ENCODE measurements at places on chromosomes 4 and X. TPM values are rescaled to one million over a fixed set of nuclear protein-coding genes. Genes with fewer than 3 reads are reported as not detected.

DNA sequence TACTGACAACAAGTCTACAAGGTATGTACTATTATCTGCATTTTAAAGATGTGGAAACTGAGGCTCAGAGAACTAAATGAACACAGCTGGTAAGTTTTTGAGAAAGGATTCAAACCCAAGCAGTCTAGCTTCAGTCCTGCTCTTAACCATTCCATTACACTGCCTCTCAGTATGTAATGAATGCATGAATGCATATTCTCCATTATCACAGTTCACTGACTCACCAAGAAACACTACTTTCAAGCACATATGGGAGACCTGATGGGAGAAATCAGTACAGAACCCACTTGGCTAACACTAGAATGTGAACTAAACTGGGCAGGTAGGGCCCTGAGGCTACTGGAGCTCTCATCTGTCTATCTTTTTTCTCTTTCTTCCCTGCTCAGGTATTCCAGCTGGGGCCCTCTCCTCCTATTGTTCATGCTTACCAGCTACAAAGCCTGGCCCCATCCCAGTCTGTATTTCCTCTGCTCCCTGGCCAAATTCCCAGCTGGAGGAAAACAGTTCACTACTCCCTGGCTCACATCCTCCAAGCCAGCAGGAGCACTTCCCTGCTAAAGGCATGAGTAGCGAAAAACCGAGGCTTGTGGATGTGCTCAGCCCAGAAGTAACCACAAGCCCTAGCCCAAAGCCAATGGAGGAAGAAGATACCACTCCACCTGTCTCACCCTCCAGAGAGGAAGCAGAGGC is 178.2 kb upstream of the ARHGEF9 start:
- DNase-seq = no peak
- no peak overlapping the region for H3K27ac ChIP-seq
- H3K4me1 ChIP-seq = peaks cover 34% of the 10 kb centered on the region

The SOWAHB gene
- not detected for total RNA-seq

DNA sequence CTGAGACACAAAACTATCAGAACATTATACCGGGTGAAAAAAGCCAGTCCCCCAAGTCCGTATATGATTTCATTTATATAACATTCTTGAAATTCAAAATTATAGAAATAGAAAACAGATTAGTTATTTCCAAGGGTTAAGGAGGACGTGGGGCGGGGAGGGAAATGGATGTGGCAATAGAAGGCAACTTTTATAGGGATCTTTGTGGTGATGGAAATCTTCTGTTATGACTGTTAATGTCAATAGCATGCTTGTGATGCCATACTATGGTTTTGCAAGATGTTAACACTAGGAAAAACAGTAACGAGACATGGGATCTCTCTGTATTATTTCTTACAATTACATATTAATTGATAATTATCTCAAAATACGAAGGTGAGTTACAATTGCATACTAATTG is 96.4 kb downstream of the LNX1 start:
- H3K27ac ChIP-seq = no peak overlapping the region
- no peaks in the 10 kb centered on the region for H3K36me3 ChIP-seq
- H3K27me3 ChIP-seq = no peaks in the 10 kb centered on the region
- no peak overlapping the region for H3K4me3 ChIP-seq

The HHIP gene
- 0.32 TPM for total RNA-seq

DNA sequence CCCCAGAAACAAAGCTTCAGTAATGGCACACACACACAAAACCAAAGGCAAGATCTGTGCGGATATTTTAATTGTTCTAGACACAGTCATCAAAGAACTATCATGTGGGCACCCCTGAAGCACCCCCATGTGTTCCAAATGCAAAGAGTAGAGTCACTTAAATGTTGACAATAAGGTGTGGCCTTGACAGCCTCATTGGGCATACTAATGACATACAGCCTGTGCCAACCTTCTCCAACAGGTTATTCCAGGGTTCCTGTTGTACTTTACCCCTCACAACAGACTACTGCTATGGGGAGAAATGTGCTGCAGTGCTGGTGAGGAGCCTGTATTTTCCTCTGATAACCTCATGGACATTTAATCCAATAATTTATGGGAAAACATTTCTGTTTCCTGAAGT is 29.8 kb upstream of the CT47C1 start:
- no peak for DNase-seq
- 0 out of 2 replicates have a peak, but pooled peaks cover 3% of the 10 kb centered on the region for H3K27me3 ChIP-seq
- H3K4me3 ChIP-seq = no peak overlapping the region
- H3K27ac ChIP-seq = no peak overlapping the region
- H3K36me3 ChIP-seq = no peaks in the 10 kb centered on the region

- DNase-seq = no peak
- no peaks in the 10 kb centered on the region for H3K36me3 ChIP-seq
- H3K4me3 ChIP-seq = no peak overlapping the region
- H3K27ac ChIP-seq = no peak overlapping the region
These were observed 880.8 kb downstream of the TECRL start for GRCh38 chr4:63528256-63528991.

The KCND1 gene
- total RNA-seq = 5.5 TPM

- no peak for DNase-seq
- H3K4me3 ChIP-seq = no peak overlapping the region
- H3K27me3 ChIP-seq = no peaks in the 10 kb centered on the region
- no peaks in the 10 kb centered on the region for H3K4me1 ChIP-seq
- H3K27ac ChIP-seq = no peak overlapping the region
These were observed 45.5 kb downstream of the CENPC start for GRCh38 chr4:67499799-67500198.

The IL3RA gene
- 0.09 TPM for total RNA-seq

GRCh38 chr4:77958897-77959296 is 96.3 kb downstream of the MRPL1 start:
- no peak overlapping the region for H3K27ac ChIP-seq
- DNase-seq = no peak
- H3K4me1 ChIP-seq = peaks cover 10% of the 10 kb centered on the region
- no peak overlapping the region for H3K4me3 ChIP-seq

DNA sequence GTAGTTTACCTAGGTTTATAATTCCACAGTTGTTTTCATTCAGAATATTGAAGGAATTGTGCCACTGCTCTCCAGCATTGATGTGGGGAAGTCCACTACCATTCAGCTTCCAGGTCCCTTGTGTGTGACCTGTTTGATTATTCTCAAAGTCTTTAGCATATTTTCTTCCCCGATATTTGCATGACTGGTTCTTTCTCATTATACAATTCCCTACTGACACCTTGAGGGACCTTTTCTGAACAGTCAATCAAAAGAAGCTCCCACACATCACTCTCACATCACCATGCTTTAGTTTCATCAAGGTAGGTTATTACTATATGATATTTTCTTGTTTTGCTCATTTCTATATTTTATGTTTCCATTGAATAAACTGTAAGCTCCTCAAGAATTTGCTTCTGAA is 44.1 kb downstream of the SLC39A8 start:
- no peak for DNase-seq
- H3K4me1 ChIP-seq = peaks cover 9% of the 10 kb centered on the region

DNA sequence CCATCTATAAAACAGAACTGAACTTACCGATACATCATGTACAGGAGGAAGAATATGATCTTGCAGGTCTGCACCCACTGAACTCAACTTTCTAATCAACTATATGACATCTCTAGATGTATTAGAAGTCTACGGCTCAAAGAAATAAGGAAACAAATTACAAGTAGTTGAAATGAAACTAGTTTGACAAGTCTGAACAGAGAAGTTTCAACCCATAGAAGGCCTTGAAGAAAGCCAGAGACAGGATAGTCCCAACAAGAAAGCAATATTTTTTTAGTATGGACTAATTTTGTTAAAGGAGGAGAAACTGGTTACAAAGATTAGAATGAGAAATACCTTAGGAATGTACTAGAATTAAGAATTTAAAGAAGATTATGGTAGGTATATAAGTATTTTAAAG is at the start of gene TMPRSS11A:
TSS of gene TMPRSS11A (minus strand) at position 138 of the 400 bp plus-strand sequence. CDS start at position 38, 100 bp downstream.
- no peak within 1 kb of the TSS for H3K27ac ChIP-seq
- peaks cover 3% of the 10 kb centered on the region for H3K27me3 ChIP-seq
- no peaks in the 10 kb centered on the region for H3K36me3 ChIP-seq
- H3K4me3 ChIP-seq = no peak within 1 kb of the TSS
- H3K4me1 ChIP-seq = no peaks in the 10 kb centered on the region
- DNase-seq = no peak

GRCh38 chr4:128310266-128310697 is 22.7 kb upstream of the PGRMC2 start:
- H3K4me3 ChIP-seq = no peak overlapping the region
- H3K36me3 ChIP-seq = no peaks in the 10 kb centered on the region
- H3K27me3 ChIP-seq = no peaks in the 10 kb centered on the region
- peaks cover 9% of the 10 kb centered on the region for H3K4me1 ChIP-seq

GRCh38 chrX:69136546-69137331 is 28.5 kb downstream of the PJA1 start:
- H3K4me3 ChIP-seq = no peak overlapping the region
- peaks cover 15% of the 10 kb centered on the region for H3K4me1 ChIP-seq
- no peaks in the 10 kb centered on the region for H3K36me3 ChIP-seq
- no peak for DNase-seq

The PAGE5 gene
- total RNA-seq = 0.60 TPM

DNA sequence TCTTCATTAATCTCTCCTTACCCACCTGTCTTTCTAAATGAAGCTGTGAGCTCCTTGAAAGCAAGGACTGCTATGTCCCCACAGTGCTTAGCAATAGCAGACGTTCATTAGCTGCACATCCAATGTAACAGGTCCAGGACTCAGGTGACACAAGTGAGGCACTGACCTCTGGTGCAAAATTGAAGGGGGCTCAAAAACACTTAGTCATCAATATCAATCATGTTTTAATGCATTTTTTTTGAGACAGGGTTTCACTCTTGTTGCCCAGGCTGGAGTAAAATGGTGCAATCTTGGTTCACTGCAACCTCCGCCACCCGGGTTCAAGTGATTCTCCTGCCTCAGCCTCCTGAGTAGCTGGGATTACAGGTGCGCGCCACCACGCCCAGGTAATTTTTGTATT is 56.1 kb upstream of the ADGRG2 start:
- no peaks in the 10 kb centered on the region for H3K36me3 ChIP-seq
- H3K4me1 ChIP-seq = peaks cover 15% of the 10 kb centered on the region
- no peak overlapping the region for H3K4me3 ChIP-seq
- no peak for DNase-seq

The ADH1A gene
- not detected for total RNA-seq

Data from HFFc6 (cell line).